ENCODE measurements at places on chromosomes 12 and 14. TPM values are rescaled to one million over a fixed set of nuclear protein-coding genes. Genes with fewer than 3 reads are reported as not detected.

The NFATC4 gene
- 39.3 TPM for total RNA-seq

The KERA gene
- total RNA-seq: not detected

The CELA1 gene
- total RNA-seq: not detected

- H3K27ac ChIP-seq: no peak overlapping the region
- H3K4me1 ChIP-seq: no peaks in the 10 kb centered on the region
- no peaks in the 10 kb centered on the region for H3K27me3 ChIP-seq
- no peak overlapping the region for H3K4me3 ChIP-seq
- H3K36me3 ChIP-seq: no peaks in the 10 kb centered on the region
- DNase-seq: peak; percentile 42
These were observed 64.1 kb upstream of the TSPAN11 start for GRCh38 chr12:30862486-30862885.

GRCh38 chr14:84225268-84225667, 1304.7 kb upstream of the FLRT2 start:
- H3K36me3 ChIP-seq: no peaks in the 10 kb centered on the region
- H3K4me3 ChIP-seq: no peak overlapping the region
- no peak for DNase-seq
- no peak overlapping the region for H3K27ac ChIP-seq

All from SJCRH30 (cell line).